ENCODE measurements at places on chromosomes 1 and 21.

GRCh38 chr1:25458541-25459298 lies 28.0 kb downstream of the MACO1 start:
- DNase-seq = no peak

GRCh38 chr1:214022229-214022791 lies 34.5 kb downstream of the PROX1 start:
- peak; percentile 95 for DNase-seq

GRCh38 chr1:40315239-40315794 lies 1.8 kb downstream of the COL9A2 start:
- DNase-seq = peak; percentile 84

DNA sequence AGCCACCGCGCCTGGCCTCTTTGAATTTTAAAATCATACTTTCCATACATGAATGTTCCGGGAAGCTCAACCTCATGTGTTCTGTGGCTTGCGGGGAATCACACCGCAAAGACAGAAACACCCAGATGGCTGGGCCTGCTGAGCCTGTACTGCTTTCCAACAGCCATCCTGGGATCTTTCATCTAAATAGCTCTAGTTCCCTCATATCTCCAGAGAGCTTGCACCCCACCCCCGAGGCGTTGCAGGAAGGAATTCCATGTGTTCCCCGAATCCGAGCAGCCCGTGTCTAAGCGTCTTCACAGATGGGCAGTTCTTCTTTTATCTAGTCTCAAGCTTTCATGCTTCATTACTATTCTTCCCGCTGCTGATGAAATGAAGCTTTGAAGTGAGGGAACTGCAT lies 66.4 kb downstream of the IGSF21 start:
- no peak for DNase-seq

DNA sequence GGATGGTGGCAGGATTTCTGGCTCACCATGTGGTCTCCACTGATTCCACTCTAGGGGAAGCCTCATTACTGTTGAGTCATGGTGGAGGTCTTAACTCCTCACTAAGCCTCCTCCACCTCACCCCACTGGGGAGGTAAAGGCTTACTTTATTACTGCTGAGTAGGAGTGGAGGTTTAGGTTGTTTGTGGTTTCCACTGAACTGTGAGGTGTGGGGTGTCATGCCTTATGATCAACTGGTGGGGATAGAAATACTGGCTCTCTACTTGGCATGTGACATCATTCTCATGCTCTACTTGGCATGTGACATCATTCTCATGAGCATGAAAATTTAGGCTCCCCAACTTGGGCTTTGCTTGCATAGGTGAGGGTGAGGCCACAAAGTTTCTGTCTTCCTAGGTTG lies 35.6 kb downstream of the COL6A1 start:
- no peak for DNase-seq

DNA sequence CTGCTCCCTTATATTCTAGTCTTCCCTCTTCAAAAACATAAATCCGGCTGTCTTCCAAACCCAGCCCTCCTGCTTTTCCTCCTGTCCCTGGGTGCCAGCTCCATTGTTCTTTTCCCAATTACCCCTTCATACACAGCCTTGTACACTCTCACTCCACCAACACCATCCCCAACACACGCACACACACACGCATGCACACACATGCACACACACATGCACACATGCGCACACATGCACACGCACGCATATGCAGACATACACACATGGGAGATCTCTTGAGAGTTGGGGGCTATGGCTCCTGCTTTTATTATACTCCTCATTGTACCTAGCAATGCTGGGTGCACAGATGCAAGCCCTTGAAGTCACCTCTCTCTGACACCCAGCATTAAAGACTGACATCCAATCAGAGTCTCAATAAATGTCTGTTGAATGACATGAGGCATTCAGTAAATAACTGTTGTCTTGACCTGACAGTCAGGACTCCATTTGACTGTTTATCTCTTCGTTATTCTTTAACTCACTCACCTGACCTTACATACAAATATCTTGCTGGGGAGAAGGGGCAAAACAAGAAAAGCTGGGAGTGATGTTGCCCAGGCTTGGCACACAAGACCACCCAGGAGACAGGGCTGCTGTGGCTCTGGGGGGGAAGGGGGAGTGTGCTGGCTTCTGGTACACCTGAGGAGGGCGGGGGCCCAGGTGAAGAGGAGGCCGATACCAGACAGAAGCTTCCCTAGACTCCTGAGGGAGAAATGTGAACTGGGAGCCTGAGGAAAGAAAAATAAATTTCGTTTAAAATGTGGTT lies 16.0 kb downstream of the ABCA4 start:
- no peak for DNase-seq

- peak; percentile 66 for DNase-seq
Measured at GRCh38 chr1:20574686-20575540, 14.0 kb upstream of the CDA start.

DNA sequence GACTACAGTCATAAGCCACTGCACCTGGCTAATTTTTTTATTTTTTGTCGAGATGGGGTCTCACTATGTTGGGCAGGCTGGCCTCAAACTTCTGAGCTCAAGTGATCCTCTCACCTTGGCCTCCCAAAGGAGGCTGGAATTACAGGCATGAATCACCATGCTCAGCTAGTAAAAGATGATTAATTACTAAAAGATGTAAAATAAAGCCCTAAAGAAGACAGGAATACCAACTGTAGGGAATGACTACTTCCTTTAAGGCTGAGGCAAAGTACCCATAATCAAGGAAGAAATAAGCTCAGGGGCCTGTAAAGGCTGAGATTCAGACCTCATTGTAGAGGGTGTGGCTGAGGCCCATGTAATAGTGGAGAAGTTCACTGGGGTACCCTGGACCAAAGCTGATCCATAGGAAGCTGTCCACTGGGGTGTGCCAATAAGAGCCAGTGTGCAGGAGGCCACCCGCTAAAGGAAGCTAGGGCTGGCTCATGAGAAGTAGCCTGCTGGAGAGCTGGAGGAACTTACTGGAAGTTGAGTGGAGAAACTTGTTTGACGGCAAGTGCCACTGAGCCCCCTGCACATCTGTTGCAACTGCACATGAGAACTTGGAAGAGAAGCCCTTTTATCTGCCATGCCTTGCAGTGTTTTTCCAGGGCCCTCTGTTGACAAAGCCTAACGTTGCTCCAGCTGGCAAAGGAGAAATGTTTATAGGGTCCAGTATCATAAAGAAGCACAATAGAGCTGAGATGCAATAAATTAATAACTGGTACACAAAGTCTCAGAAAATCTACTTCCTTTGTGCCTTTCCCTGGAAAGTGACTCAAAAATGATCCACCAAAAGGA lies 17.8 kb upstream of the SERTAD4 start:
- DNase-seq = no peak

DNA sequence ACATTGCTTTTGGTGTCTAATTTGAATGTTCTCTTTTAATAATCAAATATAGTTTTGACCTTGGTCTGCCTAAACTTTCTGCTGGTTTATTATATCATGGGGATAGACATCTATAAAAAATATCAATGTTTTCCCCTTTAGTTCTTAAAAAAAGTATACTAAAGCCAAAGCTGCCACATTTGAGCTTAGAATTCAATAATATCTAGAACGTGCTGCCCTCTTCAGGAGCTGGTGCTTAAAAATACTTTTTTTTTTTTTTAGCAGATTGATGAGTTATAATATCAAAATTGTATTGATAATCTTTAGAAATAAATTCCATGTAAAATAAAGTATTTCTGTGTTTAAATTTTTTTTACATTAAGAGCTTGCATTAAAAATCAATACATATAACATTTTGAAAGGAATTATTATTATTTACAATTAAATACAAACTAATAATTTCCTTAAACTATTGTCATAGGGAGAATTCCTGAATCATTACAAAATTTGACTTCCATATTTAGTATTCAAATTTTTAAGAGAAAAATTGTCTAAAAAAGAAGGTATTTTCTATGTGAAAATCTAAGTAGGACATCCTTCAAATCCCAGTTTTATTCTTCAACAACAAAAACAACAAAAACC lies 40.1 kb upstream of the ADGRL2 start:
- DNase-seq = no peak

- peak; percentile 85 for DNase-seq
Measured at GRCh38 chr1:234065794-234066447, 161.4 kb downstream of the SLC35F3 start.

DNA sequence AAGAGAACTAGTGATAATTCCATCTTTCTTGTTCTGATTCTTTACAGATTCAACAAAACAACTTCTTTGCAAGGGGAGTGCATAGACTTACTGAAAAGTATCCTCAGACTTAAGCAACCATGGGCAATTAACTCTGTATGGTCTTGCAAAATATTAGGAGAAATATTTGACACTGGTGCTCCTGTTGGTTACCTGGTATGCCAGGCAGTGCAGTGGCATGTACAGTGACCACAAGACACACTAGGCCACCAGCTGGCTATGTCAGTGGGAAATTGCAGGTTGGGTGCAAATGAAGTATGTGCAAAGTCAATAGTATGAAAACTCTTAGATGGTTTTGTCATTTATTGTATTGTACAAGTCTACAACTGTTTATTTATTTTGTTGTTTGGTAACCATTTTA lies 34.5 kb downstream of the EPS15 start:
- no peak for DNase-seq

DNA sequence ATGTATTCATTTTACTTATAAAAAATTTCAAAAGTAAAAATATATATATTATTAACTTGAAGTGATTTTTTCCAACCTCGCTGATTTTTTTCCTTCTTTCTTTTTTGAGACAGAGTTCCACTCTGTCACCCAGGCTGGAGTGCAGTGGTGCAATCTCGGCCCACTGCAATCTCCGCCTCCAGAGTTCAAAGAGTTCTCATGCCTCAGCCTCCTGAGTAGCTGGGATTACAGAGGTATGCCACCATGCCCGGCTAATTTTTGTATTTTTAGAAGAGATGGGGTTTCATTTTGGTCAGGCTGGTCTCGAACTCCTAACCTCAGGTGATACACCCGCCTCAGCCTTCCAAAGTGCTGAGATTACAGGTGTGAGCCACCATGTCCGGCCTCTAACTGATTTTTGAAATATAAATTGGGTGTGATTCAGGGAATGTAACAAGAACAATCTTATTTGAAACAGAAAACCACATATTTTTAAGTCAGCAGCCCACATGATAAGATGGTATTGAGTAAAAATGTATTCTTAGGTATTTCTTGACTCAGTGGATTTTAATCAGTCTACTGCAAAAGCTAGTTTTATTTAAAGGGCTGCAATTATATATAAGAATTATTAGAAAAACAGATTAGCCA lies 30.0 kb downstream of the ZBTB8B start:
- DNase-seq = no peak
